ENCODE measurements at places on chromosomes 12 and 14.
A peak's percentile ranks its signal among the peaks of the same experiment; 100 is the strongest.

DNA sequence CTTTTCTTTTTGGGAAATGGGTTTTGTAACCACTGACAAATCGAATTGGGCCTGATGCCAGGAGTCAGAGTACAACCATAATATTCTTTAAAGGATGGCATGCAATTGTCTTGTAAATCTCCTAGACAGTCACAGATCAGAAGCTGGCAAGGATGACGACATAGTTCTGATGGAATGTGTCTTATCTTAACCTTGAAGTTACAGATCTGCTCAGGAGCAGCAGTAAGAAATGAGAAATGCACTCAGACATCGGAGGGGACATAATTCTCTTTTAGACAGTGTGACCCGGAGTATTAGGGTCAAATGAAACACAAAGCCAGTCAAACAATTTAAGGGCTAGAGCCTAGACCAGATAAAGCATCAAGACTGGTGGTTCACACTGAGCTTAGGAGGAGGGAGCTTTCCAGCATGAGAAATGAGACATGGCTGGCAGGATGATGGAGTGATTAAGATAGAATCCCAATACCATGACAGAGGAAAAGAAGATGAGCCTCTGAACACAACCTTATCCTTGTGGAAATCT, 17.5 kb downstream of the CBX5 start:
- no peak for DNase-seq

- DNase-seq, result no peak
Measured at GRCh38 chr14:60184905-60185555, 19.8 kb upstream of the DHRS7 start.

DNA sequence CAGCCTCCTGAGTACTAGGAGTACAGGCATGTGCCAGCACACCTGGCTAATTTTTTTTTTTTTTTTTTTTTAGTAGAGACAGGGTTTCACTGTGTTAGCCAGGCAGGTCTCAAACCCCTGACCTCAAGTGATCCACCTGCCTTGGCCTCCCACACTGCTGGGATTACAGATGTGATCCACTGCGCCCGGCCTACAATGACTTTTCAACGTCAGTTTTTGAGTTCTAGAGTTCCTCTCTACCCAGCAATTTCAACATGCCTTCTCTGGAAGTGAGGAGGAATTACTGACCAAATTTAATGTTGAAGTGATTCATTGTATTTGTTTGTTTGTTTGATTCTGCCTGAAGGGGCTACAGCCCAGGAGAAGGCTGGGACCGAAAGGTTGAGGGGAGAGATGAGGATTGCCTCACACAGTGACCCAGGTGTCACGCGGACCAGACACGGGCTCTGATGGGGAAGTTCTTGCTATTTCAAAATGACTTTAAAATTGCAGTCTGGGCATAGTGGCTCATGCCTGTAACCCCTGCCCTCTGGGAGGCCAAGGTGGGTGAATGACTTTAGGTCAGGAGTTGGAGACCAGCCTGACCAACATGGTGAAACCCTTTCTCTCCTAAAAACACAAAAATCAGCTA, 8.6 kb upstream of the DENR start:
- DNase-seq, result no peak

GRCh38 chr12:55930771-55931316, at the start of gene DGKA:
Gene DGKA, plus strand, starts transcription at chr12:55931162. Its CDS starts 5,342 bp downstream, at chr12:55936504.
- peak; percentile 37 for DNase-seq

GRCh38 chr14:74216671-74217070, 22.6 kb upstream of the VSX2 start:
- DNase-seq, result no peak

- no peak for DNase-seq
Measured at GRCh38 chr12:5966486-5967095, 21.5 kb upstream of the ANO2 start.

- no peak for DNase-seq
Measured at GRCh38 chr14:104103061-104103445, 17.6 kb downstream of the ASPG start.

DNA sequence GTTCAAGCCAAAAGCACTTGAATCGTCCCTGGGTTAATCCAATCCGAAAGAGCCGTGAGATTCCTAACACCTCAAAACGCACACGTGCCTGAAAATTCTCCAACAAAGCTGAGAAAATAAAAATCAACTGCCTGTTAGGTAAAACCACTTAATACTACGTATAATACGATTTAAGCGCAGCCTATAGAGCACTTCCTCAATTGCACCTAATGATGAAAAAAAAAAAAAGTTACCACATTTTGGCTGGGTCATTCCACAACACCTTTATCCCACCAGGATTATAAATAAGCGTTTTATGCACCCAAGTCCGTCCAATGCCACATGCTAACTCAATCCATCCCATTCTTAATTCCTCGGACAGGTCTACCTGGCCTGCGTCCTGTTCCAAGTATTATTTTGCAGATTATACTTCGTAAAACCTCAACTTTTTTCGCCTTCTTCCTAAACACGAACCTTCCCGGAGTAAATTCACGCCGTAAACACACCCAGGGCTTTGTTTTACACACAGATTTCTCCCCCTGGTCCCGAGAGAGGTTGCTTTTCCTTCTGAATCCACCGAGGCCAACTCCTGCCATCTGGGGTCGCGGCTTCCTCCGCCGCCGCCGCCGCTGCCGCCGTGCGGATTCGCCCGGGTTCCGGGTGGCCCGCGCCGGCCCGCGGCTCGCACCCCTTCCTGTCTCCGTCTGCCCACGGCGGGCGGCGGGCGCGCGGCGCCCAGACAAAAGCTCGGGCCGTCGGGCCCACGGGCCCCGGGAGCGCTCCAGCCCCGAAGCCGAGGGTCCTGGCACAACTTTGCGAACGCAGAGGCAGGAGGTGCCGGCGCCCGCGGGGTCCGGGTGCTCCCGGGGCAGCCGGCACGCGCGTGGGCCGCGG, 66.2 kb downstream of the RNF34 start:
- no peak for DNase-seq

DNA sequence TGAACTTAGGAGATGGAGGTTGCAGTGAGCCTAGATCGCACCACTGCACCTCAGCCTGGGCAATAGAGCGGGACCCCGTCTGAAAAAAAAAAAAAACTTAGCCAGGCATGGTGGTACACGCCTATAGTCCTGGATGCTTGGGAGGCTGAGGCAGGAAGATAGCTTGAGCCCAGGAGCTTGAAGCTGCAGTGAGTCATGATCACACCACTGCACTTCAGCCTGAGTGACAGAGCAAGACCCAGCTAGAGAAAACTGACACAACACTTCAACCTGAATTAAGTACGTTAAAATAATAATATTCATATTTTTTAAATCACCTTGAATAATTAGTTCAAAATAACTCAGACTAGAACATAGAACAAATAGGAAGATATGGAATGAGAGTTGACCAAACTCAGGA, 5.7 kb upstream of the CATSPERB start:
- DNase-seq, result no peak

All from CMK (cell line).